RWPE1 (cell line): ENCODE measurements at places on chromosomes 7 and 10.
A peak's percentile ranks its signal among the peaks of the same experiment; 100 is the strongest.

GRCh38 chr7:149854611-149855360 is 16.6 kb downstream of the ZNF862 start:
- DNase-seq, result peak; percentile 21

DNA sequence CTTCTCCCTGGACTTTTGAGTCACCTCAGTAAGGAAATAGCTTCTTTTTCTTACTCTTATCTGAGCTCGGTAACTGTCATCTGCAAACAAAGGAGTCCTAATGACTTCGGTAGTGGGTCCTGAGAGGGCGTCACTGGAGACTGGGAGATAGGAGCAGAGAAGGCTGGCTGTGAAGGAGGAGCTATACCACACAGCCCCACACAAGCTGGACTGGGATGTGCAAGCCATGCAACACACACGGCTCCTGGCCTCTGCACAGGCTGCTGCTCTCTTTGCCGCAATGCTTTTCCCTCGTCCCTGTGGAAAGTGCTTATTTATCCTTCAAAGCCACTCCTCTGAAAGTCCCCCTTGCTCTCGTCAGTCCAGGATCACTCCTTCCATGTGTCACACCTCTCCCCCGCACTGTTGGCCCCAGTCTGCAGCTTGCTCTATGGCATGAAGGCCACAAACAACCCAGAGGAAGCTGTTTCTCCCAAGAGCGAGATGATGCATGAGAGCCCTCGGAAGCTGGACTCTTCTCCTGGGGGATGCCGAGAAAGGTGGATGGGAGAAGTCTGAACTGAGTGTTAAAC is 14.9 kb downstream of the TMEM273 start:
- DNase-seq, result no peak

DNA sequence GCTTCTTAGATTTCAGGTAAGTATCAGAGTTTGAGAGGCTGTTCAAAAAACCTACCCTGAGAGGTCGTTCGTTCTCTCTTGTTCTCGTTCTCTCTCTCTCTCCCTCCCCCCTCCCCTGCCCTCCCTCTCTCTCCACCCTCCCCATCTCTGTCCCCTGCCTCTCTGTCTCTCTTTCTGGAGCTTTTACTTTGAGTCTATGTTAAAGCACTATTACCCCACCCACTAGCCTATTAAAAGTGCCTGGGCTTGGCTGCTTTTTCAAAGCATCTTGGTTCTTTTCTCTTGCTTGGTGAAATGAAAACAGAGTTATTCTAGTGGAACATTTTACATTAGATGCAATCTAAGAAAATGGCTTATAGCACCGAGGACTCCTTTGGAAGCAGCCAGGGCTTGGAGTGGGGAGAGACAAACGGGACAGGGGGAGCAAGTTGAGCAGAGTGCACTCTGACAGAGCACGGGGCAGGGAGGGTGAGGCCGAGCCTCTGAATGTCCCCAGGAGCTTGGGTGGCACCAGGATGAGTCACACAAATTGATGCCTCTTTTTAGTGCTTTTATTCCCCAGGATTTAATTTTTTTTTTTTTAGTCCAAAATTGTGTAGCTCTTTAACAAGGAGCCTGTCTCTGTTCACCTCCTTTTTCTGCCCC is 134.3 kb downstream of the CFAP58 start:
- DNase-seq, result no peak

DNA sequence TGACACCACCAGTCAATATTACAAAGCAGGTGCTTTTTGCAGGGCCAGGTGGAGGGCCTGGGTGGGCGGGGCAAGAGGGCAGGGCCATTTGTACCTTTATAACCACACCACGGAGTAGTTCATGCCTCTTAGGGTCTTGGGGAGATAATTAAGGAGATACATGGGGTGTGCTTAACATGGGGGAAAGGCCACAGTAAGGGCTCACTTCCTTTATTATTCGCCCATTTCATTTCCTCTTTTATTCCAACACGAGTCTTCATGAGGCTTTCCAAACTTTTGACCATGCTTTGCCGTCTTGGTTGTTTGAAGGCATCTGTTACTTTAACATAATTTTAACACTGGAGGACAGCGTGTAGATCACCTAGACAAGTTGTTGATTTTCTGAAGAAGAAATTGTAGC is 33.3 kb upstream of the LYZL2 start:
- no peak for DNase-seq

DNA sequence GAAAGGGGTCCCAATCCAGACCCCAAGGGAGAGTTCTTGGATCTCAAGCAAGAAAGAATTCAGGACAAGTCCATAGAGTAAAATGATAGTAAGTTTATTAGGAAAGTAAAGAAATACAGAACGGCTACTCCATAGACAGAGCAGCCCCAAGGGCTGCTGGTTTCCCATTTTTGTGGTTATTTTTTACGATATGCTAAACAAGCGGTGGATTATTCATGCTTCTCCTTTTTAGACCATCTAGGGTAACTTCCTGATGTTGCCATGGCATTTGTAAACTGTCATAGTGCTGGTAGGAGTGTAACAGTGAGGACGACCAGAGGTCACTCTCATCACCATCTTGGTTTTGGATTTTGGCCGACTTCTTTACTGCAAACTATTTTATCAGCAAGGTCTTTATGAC is 1033.4 kb downstream of the SORCS3 start:
- DNase-seq, result no peak
